ENCODE measurements at places on chromosomes 13 and 19. TPM values are rescaled to one million over a fixed set of nuclear protein-coding genes. Genes with fewer than 3 reads are reported as not detected.

Gene IGLON5
- total RNA-seq = not detected

Gene PLIN5
- total RNA-seq = 1.1 TPM

Gene ICAM5
- total RNA-seq = 0.28 TPM

Gene CLEC4M
- total RNA-seq = not detected

Gene PET100
- total RNA-seq = 51.0 TPM

Gene CATSPERD
- total RNA-seq = not detected

Gene CCL25
- not detected for total RNA-seq
